ENCODE measurements at places on chromosomes 7 and 10.
A peak's percentile ranks its signal among the peaks of the same experiment; 100 is the strongest.

GRCh38 chr10:52066383-52066782, 247.7 kb upstream of the DKK1 start:
- peak; percentile 24 for DNase-seq

DNA sequence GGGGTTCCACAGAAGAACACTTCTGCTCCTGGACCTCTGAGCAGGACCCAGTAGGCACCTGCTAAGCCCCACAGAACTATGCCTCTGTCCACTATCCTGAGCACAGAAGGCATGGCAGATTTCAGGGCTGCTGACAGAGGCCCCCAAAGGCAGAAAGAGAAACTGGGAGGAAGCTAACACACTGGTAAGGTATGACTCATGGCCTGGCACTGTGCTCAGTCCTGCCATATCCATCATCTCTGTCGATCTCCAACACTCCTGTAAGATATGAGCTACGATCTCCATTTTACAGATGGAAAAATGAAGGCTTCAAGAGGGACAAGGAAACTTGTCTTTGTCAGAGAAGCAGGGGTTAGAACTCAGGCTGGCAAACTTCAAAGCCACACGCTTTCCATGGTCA, 62.2 kb downstream of the GRID1 start:
- no peak for DNase-seq

- no peak for DNase-seq
These were observed 71.2 kb downstream of the WNT2 start for GRCh38 chr7:117251687-117252086.

DNA sequence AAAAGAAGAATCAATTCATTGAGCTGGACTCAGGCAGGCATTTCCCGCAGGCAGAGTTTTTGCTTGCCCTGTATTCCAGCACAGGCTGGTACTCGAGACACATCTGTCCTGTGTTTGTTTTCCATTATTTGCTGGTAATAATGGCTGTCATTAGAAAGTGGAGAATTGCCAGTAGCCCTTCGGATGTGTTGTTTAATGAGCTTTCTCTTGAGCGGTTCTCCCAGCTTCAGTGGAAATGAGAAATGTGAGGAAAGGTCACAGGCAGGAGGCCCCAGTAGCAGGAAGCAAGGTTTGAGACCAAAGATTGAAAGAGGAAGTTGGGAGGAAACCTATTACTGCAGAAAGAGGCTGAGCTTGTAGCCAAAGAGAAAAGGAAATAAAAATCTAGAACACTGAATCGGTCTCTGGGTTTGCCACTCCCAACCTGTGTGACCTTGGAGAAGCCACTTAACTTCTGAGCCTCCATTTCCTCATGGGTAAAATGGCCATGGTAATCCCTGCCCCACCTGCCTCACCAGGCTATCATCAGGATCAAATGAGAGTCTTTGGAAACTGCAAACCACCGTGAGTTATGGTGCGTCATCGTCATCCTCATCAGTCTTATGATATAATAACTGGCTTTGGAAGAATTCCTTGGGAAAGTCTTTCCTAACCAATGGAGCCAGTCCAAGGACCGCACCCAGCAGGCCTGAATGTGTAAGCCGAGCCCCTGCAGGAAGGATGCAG, 67.7 kb downstream of the TACR2 start:
- no peak for DNase-seq

- no peak for DNase-seq
These were observed 156.4 kb upstream of the ADCY1 start for GRCh38 chr7:45417735-45418134.

DNA sequence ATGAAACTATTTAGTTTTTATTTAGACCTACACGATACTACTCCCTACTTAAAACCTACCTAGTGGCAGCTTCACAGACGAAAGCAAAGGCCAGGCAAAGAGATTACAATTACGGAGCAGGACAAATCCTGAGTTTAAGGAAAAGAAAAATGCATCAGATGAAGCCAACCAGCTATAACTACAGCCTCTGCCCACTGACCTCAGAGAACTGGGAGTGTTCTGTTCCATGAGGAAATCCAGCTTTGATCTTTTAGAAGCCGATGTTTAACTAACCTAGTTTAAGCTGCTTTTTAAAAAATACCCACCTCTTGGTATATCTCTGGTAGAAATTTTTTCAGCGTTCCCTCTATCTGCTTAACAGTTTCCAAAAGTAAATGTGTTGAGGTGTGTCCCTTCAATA, 3.0 kb upstream of the UPF2 start:
- DNase-seq = no peak

DNA sequence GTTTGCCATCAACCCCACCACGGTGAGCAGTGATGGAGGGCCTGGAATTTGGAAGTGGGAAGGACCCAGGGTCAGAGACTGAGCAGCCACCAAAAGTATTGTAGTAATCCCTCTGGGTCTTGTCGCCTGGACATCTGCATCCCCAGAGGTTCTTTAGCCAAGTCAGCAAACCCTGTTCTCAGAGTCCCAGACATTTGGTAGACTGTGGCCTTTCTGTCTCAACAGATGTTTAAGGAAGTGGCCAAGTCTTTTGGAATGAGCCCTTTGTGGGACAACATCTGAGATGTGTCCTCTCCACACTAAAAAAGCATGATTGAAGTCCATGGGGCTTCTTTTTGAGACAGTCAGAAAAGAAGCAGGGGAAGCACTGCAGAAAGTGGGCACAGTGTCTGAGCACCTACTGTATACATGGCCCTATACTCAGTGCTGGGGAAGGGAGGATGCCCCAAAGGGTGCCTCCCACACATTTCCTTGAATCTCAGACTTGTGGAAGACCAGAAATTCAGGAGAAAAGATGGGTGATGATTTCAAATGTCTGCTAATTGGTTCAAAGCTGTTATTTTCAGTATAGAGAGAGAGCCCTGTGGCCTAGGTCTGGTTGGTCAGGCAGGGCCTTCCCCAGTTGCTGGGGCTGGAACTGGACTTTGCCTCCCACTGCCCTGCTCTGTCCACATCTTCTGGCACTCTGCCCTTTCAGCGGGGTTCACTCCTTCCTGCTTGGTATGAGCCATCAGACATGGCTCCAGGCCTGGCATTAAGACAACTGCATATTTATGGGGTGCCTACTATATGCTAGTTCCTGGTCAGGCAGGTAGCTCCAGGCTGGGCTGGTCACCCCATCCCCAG, 26.5 kb upstream of the VSIR start:
- DNase-seq = no peak

DNA sequence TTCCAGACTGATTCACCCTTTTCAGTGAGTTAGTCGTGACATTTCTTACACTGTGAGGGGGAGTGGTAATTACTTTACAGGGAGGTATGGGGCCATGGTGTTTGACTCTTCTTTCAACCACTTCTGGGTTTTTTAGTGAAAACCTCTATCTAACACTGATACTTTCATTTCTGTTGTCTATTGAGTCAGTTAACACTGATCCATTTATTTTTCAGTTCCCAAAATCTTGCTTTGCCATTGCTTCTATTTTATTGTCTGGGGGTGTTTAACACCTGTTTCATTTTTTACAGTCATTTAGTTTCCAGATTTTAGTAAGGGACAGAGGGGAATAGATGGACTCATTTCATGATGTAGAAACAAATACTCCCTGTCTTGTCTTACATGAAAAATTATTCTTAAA, 61.5 kb downstream of the HELLS start:
- DNase-seq = no peak

- DNase-seq = no peak
These were observed 243.9 kb upstream of the TCERG1L start for GRCh38 chr10:131555406-131555805.

- DNase-seq = no peak
These were observed 171.8 kb downstream of the SUGCT start for GRCh38 chr7:40306596-40306995.

DNA sequence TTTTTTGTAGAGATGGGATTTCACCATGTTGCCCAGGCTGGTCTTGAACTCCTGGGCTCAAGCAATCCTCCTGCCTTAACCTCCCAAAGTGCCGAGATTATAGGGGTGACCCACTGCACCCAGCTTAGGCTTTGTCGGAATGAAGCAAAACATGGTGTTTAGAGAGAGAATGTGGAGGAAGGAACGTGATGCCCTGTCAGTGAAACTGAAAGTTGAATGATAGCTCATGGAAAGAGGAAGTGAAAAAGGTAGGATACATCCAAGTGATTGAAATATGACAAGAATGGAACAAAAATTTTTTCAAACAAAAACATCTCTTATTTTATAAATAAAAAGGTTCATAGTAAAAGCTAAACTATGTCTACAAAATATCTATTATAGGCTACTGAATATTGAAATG, 5.9 kb downstream of the AKAP9 start:
- no peak for DNase-seq

DNA sequence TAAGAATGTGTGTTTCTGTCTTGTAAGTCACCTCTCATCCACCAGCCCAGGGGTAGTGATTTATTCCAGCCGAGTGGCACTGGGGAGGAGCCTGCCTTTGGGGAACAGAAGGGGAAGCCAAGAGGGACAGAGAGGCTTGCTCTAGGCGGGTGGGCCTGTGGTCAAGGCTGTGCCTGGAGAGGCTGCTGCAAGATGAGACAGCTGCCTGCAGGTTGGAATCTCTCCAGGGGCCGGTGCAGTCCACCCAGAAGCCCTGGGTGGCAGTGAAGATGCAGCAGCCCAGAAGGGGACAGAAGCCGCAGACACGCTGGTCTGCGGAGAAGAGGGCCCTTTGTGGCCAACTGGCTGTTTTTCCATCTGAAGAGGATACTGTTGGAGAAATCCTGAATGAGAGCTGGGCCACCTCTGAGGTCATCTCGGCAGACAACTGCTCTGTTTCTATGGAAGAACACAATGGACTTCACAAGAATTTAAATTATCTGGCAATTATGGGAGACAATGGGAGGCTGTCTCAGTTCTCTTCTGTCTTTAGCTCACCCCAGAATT, 175.7 kb downstream of the GFRA1 start:
- DNase-seq = peak; percentile 40

DNA sequence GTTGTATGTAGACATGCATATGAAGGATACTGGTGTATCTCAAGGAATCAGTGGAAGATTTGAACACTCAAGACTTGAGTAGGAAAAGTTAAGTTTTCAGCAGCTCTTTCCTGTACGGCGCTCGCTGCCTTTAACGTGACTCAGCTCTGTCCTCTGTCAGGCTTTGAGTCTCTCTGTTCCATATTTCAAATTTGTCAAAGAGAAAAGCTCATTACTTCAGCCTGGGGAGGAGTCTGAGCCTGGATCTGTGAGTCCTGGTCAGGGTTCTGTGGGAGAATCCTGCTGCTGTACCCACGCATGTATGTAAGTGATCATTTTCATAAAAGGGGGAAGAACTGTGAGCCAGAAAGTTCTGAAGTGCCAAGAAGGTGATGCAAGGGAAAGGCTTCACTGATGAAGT, 13.8 kb upstream of the MPP7 start:
- DNase-seq = no peak

GRCh38 chr10:26698909-26699308, 1.4 kb downstream of the PDSS1 start:
- DNase-seq = no peak

GRCh38 chr10:119643306-119644204, 7.6 kb upstream of the BAG3 start:
- peak; percentile 34 for DNase-seq

GRCh38 chr7:79050603-79051002, 402.9 kb downstream of the MAGI2 start:
- DNase-seq = no peak

DNA sequence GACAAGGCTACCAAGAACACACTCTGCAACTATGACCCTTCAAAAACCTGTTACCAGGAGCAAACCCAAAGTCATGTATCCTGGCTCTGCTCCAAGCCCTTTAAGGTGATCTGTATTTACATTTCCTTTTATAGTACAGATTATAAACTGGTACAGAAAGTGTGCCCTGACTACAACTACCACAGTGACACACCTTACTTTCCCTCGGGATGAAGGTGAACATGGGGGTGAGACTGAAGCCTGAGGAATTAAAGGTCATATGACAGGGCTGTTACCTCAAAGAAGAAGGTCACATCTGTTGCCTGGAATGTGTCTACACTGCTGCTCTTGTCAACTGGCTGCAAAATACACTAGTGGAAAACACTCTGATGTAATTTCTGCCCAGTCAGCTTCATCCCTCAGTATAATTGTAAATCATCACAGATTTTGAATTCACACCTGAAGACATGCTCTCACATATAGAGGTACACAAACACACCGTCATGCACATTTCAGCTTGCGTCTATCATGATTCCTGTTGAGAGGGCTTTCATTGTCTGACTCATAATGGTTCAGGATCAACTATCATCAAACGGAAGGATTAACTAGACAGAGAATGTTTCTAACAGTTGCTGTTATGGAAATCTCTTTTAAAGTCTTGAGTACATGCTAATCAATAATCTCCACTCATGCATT, 318.3 kb downstream of the NXPH1 start:
- no peak for DNase-seq

- no peak for DNase-seq
These were observed 8.5 kb downstream of the KCNMA1 start for GRCh38 chr10:77628906-77629730.

GRCh38 chr10:116997015-116997414, 8.0 kb downstream of the SHTN1 start:
- DNase-seq = no peak

- no peak for DNase-seq
These were observed 1005.3 kb upstream of the POT1 start for GRCh38 chr7:125934955-125935354.

- DNase-seq = no peak
These were observed 6.3 kb downstream of the TMEM60 start for GRCh38 chr7:77791956-77792355.

DNA sequence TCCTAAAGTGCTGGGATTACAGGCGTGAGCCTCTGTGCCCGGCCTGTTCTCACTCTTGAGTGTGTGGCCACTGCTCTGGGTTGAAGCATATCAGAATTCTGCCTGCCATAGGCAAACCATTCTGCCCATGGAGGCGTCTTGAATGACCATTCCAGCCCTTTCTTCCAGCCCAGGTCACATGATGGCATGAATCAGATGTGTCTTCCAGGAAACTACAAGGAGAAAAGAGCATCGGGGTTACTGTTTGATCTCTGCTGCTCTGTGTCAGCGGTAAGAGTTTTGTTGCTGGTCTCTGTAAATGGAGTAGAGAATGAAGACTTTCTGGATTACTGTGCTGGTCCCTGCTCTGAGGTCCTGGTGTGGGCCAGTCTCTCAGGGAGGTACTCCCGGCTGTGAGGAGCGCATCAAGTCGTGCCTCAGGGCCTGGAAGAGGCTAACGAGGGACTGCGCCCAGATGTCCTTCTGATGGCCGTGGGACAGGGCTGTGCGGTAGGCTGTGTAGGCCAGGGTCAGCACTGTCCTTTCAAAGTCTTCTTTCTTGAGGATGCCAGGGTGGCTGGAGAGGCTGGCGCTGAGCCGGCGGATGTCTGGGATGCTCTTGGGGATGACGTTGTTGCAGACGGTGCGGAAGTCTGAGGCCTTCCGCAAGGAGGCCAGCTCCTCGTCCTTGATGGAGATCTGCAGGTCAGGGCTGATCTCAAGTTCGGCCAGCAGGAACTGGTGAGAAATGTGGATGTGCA, 5.8 kb upstream of the SLC13A4 start:
- DNase-seq = no peak

DNA sequence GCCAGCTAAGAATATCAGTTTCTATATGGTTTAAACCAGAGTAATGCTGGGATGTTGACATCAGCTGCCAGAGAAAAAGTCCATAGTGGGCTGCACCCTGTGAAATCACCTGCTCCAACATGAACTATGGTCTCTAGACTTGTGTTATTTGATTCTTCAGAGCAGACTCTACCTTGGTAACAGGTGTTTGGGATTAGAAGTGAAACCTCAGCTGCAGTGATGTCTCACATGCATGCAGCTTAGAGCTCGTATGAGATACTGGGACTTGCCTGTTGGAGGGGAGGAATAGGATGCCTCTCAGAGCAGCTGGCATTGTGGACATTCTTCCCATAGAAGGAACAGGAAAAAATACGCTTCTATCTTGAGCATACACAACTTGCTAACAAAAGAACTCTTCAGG, 287.1 kb upstream of the CSTF2T start:
- no peak for DNase-seq
